ENCODE measurements at places on chromosomes 11 and 22.

- no peak for DNase-seq
Measured at GRCh38 chr11:68837583-68838571, 3.8 kb downstream of the CPT1A start.

DNA sequence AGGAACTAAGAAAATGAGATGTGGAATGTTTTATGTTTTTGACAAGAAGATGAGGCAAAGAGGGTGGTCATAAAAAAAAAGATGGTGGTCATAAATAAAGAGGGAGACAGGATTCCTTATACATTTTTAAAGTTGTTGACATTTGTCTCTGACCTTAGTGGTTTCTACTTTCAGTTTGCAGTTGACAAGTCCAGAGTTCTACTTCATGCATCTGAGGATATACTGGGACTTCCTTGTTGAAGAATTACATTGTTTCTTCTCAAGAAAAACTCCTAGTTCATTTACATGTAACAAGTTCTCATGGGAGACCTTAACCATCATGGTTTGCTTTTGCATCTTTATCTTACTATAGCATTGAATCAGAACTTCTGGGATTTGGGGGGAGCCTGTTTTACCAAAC, 1.2 kb downstream of the OR6X1 start:
- DNase-seq: no peak

DNA sequence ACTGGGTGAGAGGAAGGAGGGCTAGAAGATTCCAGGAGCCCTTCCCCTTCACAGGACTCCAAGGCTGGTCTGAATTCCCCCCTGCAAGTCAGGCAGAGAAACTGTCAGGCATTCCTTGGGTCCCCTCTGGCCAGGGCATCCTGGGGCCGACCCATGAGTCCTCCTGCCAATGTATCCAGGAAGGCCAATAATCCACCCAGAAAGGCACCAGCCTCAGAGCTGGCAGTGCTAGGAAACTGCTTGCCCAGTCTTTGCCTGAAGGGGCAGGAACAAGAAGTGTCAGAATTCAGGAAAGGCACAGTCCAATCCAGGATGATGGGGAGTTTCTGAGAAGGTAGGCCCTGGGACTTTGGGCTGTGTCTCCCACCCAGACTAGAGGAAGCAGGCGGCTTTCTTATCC, 41.0 kb downstream of the BUD13 start:
- DNase-seq: no peak

DNA sequence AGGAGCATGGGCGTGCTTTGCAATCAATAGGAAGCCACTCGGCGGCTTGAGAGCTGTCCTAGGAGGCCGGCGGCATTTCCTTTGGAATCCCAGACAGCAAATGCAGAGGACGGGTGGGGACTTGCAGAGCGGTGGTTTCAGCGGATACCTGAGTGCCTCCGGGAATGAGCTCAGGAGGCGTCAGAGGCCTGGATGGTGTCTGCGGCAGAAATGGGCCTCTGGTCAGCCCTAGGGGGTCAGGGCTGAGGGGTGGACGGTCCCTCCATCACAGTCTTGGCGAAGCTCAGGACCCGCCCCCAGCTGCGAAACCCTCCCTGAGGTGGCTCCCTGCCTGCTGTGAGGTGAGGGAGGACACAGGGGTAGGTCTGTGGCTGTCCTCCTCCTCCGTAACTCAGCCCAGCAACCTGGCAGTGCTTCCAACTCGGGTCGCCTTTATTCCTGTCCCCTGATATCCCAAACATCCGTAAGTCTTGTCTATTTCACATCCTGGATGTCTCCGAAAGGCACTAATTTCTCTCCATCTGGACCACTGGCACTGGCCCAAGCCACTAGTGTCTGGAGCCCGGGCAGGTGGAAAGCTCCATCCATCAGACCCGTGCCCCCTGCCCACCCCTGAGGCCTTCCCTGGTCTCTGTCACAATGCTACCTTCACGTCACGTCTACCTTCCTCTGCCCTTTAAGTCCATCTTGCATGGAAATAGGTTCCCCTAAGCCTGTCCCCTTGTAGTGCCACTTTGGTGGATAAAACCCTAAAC, 686.6 kb downstream of the BRD1 start:
- no peak for DNase-seq

DNA sequence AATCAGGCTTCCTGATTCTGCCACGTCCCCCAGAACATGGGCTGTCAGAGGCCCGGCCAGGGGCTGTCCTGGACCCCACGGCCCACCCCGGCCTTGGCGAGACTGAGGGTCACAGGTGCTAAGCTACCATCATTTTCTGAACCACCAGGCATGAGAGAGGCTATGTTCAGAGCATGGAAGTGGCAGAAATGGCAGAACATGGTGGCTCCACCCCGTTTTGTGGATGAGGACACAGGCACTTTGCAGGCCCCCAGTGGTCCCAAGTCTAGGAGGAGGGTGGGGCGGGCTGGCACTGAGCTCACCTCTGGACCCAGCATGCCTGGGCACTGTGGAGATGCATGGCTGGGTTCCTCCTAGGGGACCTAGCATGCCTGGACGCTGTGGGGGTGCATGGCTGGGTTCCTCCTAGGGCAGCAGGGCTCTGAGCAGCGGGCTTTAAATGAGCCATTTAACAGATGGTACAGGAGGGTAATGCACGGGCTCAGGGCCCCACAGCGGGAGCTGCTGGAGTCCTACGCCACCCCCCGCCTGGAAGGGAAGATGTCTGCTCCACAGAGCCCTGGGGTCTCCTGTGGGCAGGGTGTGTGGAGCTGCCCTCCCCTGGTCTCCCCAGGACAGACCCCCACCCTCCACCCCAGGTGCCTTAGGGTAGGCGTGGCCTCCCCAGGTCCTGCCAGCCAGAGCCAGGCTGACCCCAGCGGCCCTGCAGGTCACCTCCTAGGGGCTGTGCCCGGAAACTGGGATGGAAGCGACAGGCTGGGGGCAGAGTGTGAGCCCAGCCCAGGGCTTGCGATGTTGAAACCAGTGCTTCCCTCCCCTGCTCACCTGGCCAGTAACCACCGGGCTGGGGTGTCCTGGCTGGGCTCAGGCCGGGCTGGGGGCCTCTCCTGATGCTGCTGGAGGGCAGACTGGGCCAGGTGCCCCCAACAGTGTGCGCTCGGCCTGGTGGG, 6.1 kb upstream of the MUC5AC start:
- DNase-seq: no peak

DNA sequence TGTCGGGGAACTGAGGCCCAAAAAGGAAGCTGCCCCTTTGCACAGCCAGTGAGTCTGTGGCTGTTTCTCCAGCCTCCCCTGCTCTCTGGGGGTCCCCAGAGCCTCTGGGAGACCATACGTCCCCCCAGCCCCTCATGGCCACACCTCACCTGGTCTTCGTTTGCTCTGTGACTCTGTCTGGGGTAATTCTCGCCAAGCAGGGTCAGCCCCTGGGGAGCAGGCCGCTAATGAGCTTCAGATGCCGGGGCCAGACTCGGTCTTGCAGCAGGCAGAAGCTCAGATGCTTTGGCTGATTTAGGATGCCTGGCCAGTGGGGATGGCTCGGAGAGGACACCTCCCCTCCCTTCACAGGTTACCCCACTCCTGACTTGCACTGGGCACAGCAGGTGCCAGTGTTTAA, 24.1 kb upstream of the WNT11 start:
- no peak for DNase-seq

GRCh38 chr11:10247011-10247410, 47.0 kb downstream of the SBF2 start:
- DNase-seq: no peak

- no peak for DNase-seq
Measured at GRCh38 chr11:122031813-122032212, 84.2 kb downstream of the BLID start.

DNA sequence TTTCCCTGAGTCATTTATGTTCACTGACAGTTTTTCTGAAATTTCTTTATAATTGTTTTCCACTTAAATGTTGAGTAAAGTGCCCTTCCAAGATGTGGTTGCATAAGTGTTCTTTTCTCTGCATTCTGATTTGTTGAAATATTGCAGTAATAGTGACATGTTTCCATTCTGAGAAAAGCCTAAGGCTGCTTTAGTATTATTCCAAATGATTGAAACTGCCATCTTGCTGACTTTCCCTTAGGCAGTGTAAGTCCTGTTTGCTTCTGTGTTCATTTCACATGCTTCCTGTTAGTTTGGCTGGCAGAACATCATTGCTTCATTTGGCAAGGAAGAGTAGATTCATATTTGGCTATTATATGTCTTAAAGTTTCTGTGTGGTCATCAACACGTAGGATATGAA, 146.5 kb downstream of the ELP4 start:
- DNase-seq: no peak

- no peak for DNase-seq
Measured at GRCh38 chr11:134260503-134260902, 7.1 kb downstream of the ACAD8 start.

DNA sequence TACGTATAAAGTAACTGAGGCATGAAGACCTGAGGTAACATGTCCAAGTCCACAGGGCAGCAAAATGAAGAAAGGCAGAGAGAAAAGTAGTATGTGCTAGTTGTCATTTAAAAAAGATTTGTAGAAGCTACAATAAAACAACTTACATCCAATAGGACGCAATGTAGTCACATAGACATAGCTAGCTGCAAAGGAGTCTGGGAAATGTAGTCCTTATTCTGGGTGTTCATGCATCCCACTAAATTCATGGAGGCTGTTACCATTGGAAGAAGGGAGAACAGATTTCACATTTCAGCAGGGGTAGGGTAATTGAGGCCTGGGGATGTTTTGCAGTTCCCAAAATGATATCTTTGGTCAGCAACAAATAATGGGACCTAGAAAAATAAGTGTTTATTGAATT, 571.4 kb downstream of the MIAT start:
- DNase-seq: no peak

DNA sequence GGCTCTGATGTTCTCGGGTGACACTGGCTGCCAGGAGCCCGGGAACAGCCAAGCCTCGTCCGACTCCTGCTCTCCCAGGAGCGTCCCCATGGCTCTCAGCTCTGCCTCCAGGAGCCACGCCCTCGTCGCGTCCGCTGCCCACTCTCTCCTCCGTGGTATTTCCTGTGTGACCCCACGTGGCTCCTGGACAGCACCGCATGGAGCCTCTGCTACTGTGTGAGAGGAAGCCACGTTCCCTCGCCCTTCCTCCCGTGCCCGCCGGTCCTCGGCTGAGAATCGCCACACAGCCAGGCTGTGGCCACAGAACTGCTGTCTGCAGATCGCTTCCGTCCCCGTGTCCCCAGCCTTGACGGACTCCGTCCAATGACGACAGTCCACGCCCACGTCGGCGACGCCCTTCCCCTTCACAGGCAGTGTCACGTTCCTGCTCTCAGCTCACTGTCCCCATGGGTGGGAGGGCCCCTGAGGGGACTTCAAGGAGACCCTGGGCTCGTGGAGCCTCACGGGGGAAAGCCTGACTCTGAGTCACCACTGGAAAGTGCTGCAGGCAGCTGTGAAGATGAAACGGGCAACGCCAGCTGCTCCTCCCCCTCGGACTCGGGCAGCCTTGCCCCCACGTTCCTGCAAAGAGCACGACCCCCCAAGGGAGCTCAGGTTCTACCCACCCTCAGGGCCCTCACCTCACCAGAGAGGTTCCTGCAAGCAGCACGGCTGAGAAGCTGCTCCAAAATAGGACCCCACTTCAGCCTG, 458.5 kb downstream of the BRD1 start:
- no peak for DNase-seq

- DNase-seq: peak; percentile 61
Measured at GRCh38 chr22:19607192-19608002, 83.2 kb upstream of the CLDN5 start.

DNA sequence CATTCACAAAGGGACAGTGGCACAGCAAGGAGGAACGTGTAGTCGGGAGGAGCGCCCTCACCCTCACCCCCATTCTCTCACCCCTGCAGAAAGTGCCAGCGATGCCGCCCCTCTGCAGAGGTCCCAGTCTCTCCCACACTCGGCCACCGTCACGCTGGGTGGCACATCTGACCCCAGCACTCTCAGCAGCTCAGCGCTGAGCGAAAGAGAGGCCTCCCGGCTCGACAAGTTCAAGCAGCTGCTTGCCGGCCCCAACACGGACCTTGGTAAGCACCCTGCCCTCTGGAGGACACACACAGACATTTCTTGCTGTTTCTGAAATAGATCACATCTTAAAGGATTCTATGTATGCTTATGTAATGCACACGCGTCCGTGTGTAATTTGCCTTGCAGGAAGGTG, 34.9 kb downstream of the TBC1D22A start:
- peak; percentile 5 for DNase-seq

DNA sequence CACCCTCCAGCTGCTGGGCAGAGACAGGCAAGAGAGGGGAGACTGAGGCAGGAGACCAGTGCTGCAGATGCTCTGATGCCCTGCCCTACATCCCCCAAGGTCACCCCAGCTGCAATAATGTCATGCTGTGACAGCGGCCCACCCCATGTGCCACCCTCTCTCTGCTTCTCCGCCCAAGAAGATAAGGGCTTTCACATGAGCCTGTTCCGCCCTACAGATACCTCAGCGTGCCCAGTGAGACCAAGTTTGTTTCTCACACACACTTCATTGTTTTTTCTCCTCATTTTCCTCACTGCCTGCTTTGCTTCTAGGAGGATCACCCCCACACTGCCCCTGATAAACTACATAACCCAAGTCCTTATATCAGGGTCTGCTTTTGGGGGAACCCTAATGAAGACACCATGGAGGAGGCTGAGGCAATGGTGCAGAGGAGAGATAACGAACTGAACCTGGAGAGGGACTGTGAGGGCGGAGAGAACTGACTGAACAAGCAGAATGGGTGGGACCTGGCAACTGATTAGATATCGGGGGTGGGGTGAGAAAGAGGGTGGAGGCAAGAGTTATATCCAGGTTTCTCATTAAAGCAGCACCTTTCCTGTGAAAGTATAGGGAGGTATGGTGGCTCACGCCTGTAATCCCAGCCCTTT, 37.5 kb upstream of the TSKU start:
- DNase-seq: no peak

- DNase-seq: no peak
Measured at GRCh38 chr11:70783356-70783755, 385.0 kb downstream of the CTTN start.

- no peak for DNase-seq
Measured at GRCh38 chr11:134226806-134227325, 2.4 kb downstream of the VPS26B start.

DNA sequence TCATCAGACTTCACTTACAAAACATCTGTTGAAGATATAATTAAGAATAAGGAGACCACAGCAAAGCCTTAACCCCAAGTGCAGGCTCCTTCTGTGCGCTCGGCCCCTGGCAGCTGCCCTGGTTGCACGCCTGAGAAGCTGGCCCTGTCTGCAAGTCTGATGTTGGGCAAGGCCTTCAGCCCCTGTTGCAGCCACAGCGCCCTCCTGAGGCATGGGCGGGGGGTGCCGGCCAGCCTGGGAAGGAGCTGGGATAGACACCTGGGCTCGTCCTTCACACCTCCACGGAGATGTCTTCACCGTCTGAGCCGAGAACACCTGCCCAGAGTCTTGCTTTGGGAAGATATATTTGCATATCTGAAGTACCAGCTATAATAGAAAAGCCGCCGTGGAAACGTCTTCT, 104.1 kb downstream of the MPPED1 start:
- no peak for DNase-seq

Measured in NCI-H1105 treated with DMSO at 0.1 percent for 48 hours (cell line).